ENCODE measurements at places on chromosomes 6 and 20.
A peak's percentile ranks its signal among the peaks of the same experiment; 100 is the strongest.

DNA sequence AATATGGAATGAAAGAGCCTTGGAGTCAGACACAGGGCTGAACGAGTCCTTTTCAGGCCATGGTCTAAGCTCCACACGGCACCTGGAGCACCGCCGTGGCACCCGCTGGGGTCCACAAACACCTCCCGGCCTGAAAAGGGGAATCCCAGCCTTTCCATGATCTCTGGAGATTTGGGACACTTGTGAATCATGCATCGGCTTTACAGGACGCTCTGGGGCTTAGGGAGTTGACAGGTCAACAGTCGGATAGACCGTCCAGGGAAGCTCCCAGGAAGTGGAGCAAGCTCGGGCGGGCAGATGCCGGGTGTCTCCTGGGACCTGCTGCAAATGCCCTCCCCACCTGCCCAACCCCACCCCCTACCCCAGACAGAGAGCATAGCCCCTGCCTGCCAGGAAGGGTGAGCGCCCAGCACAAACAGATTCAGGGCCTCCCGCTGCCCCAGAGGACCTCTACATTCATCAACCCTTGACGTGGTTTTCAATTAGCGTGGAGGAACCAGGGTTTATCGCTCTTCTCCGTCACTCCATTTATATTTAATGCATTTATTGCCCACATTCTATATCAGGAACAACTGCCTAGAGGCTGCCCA lies 53.6 kb downstream of the YTHDF1 start:
- DNase-seq: no peak

GRCh38 chr20:31440012-31440659 lies at the start of gene DEFB123:
DEFB123 (plus strand) TSS chr20:31440632; CDS start chr20:31440699, 67 bp downstream.
- DNase-seq: no peak

GRCh38 chr6:106163966-106164877 lies 78.1 kb downstream of the PRDM1 start:
- DNase-seq: no peak

- DNase-seq: no peak
Measured at GRCh38 chr20:42949950-42950349, 239.8 kb downstream of the PTPRT start.

DNA sequence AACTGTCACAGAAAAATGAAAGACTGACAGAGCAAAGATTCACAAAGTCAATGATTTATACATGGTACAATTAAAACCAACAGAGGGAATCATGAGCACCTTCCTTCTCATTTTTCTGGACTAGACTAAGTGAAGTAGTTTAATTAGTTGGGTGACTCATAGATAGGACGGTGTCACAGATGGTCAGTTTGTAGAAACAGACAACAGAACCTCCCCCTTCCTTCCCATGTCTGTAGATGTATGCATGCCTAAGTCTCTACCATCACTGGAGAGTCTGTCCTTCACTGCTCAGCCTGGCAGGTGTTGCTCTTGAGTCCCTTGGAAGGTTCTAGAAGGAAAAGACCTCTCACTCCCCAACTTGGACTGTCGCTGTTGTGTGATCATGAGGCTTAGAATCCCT lies 75.4 kb upstream of the EEF1E1 start:
- DNase-seq: peak; percentile 20

All from foreskin keratinocyte (primary cell).